MG63 (cell line): ENCODE measurements at places on chromosomes 5 and 9.

- DNase-seq: no peak
Observed at GRCh38 chr5:175159956-175160355, 284.0 kb downstream of the DRD1 start.

- DNase-seq: peak; percentile 2
Observed at GRCh38 chr9:6212722-6213375, 2.8 kb upstream of the IL33 start.

- DNase-seq: no peak
Observed at GRCh38 chr5:54794135-54794975, 191.0 kb downstream of the ESM1 start.

GRCh38 chr5:4651806-4652565, 488.1 kb upstream of the ADAMTS16 start:
- DNase-seq: no peak

DNA sequence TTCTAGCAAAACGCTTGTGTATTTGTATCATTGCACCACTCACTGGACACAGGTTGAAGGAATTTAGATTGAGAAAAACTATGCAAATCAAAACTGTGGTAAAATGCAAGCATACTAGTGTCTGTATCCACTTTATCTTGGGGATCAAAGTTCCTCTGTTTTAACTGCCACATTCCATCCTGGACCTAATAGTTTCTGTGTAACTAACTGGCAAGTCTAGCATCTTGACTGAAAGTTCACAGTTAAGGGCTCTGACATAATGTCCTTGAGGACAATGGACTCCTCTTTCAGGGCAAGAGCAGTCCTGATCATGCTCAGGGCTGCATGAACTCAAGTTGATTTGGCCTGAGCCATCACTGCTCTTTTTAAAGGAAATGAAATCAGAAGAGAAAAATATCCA, 30.7 kb downstream of the NFIB start:
- no peak for DNase-seq

GRCh38 chr5:171506951-171507350, 87.5 kb downstream of the FGF18 start:
- DNase-seq: peak; percentile 48

DNA sequence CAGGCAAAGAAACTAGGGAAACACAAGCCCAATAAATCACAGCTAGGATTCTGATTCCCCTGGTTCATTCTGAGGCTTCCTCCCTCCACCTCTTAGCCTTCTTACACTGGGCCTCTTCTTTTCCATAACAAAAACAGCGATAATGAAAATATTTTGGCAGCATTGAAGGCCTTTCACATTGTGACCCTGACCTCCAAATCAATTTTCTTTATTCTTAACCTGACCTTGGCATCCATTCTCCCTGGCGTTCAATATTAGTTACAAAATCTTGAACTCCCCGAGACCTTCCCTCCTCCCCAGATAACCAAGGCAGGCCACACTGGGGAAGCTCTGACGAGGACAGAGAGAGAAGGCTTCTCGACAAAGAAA, 399.9 kb downstream of the ZSWIM6 start:
- no peak for DNase-seq

- DNase-seq: no peak
Observed at GRCh38 chr9:72583370-72583769, 62.0 kb downstream of the TMC1 start.

DNA sequence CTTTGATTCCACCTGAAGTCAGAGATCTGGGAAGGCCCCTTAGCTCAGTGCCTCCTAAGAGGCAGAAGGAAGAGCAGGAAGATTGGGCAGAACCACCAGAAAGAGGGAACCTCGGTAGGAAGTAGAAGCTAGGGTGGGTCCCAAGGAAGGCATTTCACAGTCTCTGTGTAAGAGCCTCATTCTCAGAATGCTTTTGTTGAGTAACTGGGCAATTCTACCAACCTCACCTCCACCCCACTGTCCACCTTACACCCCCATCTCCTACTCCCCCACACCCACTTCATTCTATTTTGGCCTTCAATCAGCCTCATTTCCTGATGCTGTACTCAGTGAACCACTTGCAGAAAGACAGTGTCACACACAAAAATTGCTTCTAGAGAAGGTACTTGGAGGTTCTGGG, 3.5 kb downstream of the HBEGF start:
- DNase-seq: no peak
